ENCODE measurements at places on chromosomes 5 and 9.

- DNase-seq: no peak
Observed at GRCh38 chr5:33964132-33964700, 20.3 kb downstream of the SLC45A2 start.

DNA sequence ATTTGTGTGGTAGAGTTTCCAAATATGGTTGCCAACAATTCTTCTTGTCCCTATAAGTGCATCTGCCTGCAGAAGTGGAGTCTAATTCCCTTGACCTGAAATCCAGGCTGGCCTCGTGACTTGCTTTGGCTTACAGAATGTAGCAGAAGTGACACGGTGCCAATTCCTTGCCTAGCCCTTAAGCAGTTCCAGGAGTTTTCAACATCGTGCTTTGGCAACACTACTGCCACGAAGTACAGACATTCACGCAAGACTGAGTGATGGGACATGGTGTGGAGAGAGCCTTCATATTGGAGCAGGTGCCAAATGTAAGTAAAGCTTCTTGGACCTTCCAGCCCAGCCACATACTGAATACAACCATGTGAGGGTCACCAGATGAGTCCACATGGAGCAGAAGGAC, 92.9 kb upstream of the NEK6 start:
- peak; percentile 5 for DNase-seq

GRCh38 chr9:98642661-98643312, 65.9 kb downstream of the GABBR2 start:
- no peak for DNase-seq

DNA sequence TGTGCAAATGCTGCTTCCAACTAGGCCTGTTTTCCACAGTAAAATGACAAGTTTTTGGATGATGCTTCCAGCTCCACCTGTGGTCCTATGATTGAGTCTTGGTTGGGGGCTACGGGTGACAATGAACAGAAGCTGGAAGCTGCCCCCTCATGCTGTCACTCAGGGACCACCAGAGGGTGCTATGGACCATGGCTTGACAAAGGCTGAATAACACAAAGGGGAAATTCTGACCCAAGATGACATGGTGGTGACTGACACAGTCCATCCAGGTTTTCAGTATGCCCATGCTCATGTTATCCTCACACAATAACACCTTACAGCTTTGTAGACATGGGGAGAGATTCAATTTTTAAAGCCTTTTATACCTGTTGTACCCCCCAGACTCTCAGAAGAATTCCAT, 23.9 kb upstream of the SAP30L start:
- peak; percentile 18 for DNase-seq

DNA sequence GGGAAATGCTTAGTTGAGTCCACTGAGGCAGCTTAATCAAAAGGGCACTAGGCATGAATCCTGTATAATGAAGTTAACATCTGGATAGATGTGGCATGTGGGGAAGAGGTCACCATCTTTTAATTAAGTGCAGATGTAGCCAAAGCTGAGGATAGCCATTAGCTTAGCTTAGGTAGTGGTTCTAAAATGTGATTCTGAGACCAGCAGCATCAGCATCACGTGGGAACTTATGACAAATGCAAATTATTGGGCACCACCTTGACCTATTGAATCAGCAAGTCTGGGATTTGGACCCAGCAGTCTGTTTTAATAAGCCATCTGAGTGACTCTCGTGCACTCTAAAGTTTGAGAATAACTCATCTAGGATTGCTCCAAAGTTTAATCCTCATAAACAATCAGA, 63.8 kb downstream of the SNCAIP start:
- DNase-seq: no peak

- DNase-seq: peak; percentile 86
Observed at GRCh38 chr5:175867587-175868347, 3.6 kb upstream of the CPLX2 start.

DNA sequence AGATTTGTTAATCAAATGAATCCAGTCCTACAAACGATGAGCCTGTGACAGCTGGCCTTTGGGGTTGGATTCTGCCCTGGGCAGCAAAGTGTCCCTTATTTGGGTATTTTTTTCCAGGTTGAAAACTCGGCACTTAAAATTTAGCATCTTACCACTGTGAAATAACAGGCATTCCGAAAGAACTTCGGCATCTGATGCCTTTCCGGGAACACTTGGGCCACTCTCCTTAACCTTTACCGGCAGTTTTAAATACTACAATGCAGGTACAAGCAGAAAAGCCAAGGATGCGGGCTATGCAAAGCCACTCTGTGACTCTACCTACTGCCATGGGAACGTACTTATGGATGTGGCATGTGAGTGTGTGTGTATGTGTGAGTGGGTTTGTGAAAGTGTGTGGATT, 1.0 kb upstream of the RASGRF2 start:
- no peak for DNase-seq

- no peak for DNase-seq
Observed at GRCh38 chr9:13089666-13090065, 189.8 kb downstream of the MPDZ start.

DNA sequence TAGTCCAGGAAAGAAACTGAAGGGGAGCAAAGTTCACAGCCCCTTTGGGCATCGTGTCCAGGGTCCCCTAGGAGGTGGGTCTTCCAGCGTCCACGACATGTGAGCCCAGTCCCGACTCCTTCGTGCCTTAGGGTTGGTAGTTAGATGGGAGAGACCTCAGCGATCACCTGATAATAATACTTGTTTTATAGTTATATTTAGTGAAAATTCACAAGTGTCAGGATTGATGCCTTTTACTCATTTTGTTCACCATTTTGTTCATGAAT, 20.1 kb downstream of the SPAAR start:
- DNase-seq: no peak

- DNase-seq: no peak
Observed at GRCh38 chr9:128106181-128106939, 21.2 kb downstream of the PTGES2 start.

DNA sequence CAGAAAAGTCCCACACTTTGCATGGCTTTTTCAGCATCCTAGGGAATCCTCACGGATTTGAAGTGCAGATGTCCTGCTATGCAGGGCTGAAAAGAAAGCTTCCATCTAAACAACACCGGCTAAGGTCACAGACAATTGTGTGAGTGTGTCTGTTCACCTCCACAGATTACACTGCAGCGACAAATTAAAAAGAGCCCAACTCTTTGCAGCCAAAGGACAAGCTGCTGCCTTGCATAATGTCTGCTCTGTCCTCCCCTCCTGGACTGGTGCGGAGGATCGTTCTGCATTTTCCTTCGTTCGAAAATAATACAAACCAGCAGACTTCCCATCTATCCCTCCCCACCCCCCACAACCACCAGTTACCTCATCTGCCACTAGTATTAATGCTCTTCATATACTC, 169.1 kb downstream of the MED27 start:
- DNase-seq: no peak
